Upper lobe of right lung (tissue), 1 donor: ENCODE measurements at places on chromosomes 5 and 9. TPM values are rescaled to one million over a fixed set of nuclear protein-coding genes. Genes with fewer than 3 reads are reported as not detected.

SPATA6L gene
- total RNA-seq = 12.6 TPM

RAD23B gene
- 98.0 TPM for total RNA-seq

GPRIN1 gene
- total RNA-seq = 1.4 TPM

CCL19 gene
- total RNA-seq = 1.1 TPM

ITK gene
- 8.1 TPM for total RNA-seq

CDH9 gene
- total RNA-seq = not detected

ACTBL2 gene
- not detected for total RNA-seq

DNA sequence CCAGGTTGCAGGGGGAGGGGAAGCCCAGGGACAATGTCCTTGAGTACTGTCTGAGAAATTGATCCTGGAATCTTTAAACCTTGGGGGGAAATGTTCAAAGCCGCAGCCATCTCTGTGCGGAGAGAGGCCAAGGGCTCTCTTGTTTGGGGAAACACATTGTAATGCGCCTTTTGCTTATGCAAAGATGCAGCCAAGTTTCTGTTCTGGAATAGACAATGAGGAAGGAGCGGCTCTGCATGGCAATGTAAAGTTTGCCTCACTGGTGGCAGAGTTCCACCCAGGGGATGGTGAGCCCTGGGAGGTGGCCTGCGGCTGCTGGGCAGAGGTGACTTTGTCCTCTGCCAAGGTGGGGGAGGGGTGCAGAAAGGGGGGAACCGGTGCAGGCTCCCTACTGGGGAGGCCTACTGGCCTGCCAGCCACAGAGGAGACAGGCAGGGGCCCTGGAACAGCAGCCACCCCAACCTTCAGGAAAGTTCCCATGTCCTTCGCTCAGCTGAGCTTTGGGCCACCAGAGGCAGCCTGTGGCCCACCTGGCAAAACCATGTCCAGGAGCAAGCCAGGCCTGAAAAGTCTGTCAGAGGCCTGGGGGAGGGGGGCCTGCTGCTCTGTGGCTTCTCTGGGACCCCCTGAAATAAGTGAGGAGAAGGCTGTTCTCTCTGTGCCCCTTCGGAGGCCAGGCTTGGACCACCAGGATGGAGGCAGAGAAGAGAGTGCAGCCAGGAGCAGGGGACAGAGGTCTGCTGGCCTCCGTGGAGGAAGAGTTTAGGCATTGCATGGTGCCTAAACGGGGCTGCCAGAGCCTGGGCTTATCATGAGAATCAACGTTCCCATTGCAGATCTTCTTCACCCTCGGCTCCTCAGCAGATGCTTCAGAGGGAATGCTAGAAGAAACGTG lies 127.8 kb downstream of the ZNF354C start:
- H3K4me1 ChIP-seq = no peaks in the 10 kb centered on the region
- H3K36me3 ChIP-seq = no peaks in the 10 kb centered on the region
- no peaks in the 10 kb centered on the region for H3K27me3 ChIP-seq
- no peak overlapping the region for H3K4me3 ChIP-seq

- no peaks in the 10 kb centered on the region for H3K27me3 ChIP-seq
- H3K4me1 ChIP-seq = peaks cover 58% of the 10 kb centered on the region
- H3K4me3 ChIP-seq = no peak overlapping the region
- peak; percentile 71 for DNase-seq
- no peaks in the 10 kb centered on the region for H3K36me3 ChIP-seq
- peak overlapping the region; percentile 67 for H3K27ac ChIP-seq
Measured at GRCh38 chr9:124216474-124217176, 41.1 kb upstream of the NEK6 start.

- DNase-seq = no peak
- H3K4me3 ChIP-seq = no peak overlapping the region
- no peaks in the 10 kb centered on the region for H3K4me1 ChIP-seq
- H3K36me3 ChIP-seq = no peaks in the 10 kb centered on the region
- no peak overlapping the region for H3K27ac ChIP-seq
- no peaks in the 10 kb centered on the region for H3K27me3 ChIP-seq
Measured at GRCh38 chr5:106262395-106262794, 1408.3 kb downstream of the EFNA5 start.

GRCh38 chr5:14406554-14406849 lies 175.1 kb upstream of the OTULINL start:
- DNase-seq = no peak
- H3K4me3 ChIP-seq = no peak overlapping the region
- no peaks in the 10 kb centered on the region for H3K4me1 ChIP-seq
- H3K27me3 ChIP-seq = no peaks in the 10 kb centered on the region
- no peak overlapping the region for H3K27ac ChIP-seq
- peaks cover 69% of the 10 kb centered on the region for H3K36me3 ChIP-seq

GRCh38 chr5:112308608-112309007 lies 110.5 kb downstream of the EPB41L4A start:
- no peak for DNase-seq
- no peaks in the 10 kb centered on the region for H3K36me3 ChIP-seq

- H3K36me3 ChIP-seq = peaks cover 86% of the 10 kb centered on the region
- no peak overlapping the region for H3K27ac ChIP-seq
- no peak overlapping the region for H3K4me3 ChIP-seq
- no peaks in the 10 kb centered on the region for H3K27me3 ChIP-seq
Measured at GRCh38 chr5:154795235-154795596, 40.0 kb downstream of the LARP1 start.

DNA sequence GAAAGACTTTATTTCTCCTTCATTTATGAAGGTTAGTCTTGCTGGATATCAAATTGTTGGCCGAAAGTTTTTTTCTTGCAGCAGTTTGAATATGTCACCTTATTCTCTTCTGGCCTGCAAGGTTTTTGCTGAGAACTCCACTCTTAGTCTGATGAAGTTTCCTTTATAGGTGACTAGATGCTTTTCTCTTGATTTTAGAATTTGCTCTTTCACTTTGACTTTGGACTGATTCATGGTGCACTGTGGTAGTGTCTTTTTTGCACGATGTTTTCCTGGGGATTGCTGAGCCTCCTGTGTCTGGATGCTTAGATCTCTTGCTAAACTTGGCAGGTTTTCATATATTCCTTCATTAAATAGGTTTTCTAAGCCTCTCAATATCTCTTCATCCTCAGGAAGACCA lies 12.4 kb downstream of the AHRR start:
- no peaks in the 10 kb centered on the region for H3K27me3 ChIP-seq
- H3K27ac ChIP-seq = no peak overlapping the region
- H3K4me3 ChIP-seq = no peak overlapping the region
- H3K36me3 ChIP-seq = no peaks in the 10 kb centered on the region
- no peak for DNase-seq
- H3K4me1 ChIP-seq = no peaks in the 10 kb centered on the region

- peak; percentile 71 for DNase-seq
- peaks cover 32% of the 10 kb centered on the region for H3K4me1 ChIP-seq
- H3K4me3 ChIP-seq = no peak overlapping the region
- H3K27ac ChIP-seq = no peak overlapping the region
Measured at GRCh38 chr9:33852216-33852826, 35.4 kb downstream of the UBE2R2 start.

GRCh38 chr5:37090123-37090726 lies 159.0 kb downstream of the CPLANE1 start:
- no peaks in the 10 kb centered on the region for H3K27me3 ChIP-seq
- H3K4me3 ChIP-seq = no peak overlapping the region
- H3K36me3 ChIP-seq = peaks cover 1% of the 10 kb centered on the region
- no peak for DNase-seq
- H3K4me1 ChIP-seq = no peaks in the 10 kb centered on the region
- no peak overlapping the region for H3K27ac ChIP-seq

- H3K4me1 ChIP-seq = peaks cover 21% of the 10 kb centered on the region
- no peak overlapping the region for H3K27ac ChIP-seq
- peak overlapping the region; percentile 72 for H3K4me3 ChIP-seq
Measured at GRCh38 chr9:4738866-4739586, 2.0 kb downstream of the AK3 start.

DNA sequence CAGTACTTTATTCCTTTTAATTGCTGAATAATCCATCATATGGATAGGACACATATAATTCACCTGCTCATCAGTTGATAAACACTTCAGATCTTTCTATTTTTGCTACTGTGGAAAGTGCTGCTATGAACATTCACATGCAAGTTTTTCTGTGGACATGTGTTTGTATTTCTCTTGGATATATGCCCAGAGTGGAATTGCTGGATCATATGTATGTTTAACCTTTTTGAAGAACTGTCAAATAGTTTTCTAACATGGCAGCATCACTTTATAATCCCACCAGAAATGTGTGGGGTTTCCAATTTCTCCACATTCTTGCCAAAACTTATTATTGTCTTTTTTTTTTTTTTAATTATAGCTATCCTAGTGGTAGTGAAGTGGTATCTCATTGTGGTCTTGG lies 15.1 kb downstream of the CARTPT start:
- no peak for DNase-seq
- H3K4me1 ChIP-seq = no peaks in the 10 kb centered on the region
- no peak overlapping the region for H3K27ac ChIP-seq
- no peak overlapping the region for H3K4me3 ChIP-seq
- no peaks in the 10 kb centered on the region for H3K27me3 ChIP-seq

- H3K27me3 ChIP-seq = no peaks in the 10 kb centered on the region
- H3K36me3 ChIP-seq = no peaks in the 10 kb centered on the region
- no peak overlapping the region for H3K27ac ChIP-seq
- no peak for DNase-seq
- no peak overlapping the region for H3K4me3 ChIP-seq
Measured at GRCh38 chr5:21918451-21918850, 934.7 kb downstream of the CDH12 start.

DNA sequence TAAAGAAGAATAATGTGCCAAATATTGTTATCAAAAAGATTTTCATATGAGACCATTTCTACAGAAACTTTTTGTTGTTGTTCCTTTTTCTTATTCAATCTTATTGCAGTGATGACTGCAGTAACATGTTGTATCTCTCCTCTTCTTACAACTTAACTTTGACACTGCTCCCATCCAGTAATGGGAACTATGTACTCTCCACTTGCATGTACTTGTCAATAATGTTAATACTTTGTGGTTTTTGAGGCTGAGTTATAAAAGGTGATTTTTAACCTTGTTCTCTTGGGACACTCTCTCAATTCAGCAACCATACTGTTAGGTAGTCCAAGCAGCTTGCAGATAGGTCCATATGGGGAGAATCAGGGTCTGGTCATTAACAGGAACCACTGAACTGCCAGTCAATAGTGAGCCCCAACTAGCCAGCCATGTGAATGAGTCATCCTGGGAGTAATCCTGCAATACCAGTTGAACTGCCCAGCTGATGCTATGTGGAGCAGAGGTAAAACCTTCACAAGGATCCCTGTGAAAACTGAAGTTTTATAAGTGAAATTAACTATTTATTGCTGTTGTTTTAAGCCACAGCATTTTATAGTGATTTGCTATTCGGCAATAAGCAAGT lies 199.6 kb upstream of the DAB2 start:
- DNase-seq = no peak
- H3K4me3 ChIP-seq = no peak overlapping the region
- H3K4me1 ChIP-seq = no peaks in the 10 kb centered on the region
- H3K36me3 ChIP-seq = no peaks in the 10 kb centered on the region
- H3K27ac ChIP-seq = no peak overlapping the region

DNA sequence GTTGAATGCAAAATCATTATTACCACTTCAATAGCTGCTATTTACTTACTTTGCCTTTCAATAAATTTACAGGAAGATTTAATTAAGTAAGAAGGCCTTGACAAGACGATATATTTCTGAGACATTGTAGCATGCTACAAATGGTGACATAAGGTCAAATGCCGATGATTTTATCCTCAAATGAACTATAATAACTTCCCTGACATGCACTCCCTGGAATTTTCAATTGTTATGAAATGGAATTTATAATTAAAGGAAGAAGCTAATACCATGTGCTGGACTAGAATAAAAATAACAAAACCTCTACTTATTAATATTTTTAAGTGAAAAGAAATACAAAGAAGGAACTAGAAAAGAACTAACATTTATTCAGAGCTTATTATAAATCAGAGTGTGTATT lies 30.2 kb upstream of the ITGA1 start:
- H3K27me3 ChIP-seq = no peaks in the 10 kb centered on the region
- DNase-seq = no peak
- no peak overlapping the region for H3K4me3 ChIP-seq
- peaks cover 6% of the 10 kb centered on the region for H3K4me1 ChIP-seq

DNA sequence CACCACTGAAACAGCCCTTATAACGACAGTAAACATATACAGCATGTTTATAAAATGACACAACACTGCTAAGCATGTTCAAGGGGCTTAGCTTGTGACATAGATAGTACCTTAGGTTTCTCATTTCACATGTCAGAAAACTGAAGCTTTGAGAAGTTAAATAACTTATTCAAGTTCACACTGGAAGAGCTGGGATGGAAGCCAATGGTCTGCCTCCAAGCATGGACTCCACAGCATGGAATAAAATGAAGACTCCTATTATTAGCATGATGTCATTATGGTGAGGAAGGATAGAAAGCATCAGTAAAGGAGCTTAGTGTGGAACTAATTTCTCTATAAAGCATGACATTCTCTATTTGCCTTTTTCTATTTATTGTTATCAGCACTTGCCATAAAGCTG lies 316.7 kb downstream of the PLK2 start:
- no peak overlapping the region for H3K27ac ChIP-seq
- no peaks in the 10 kb centered on the region for H3K36me3 ChIP-seq
- no peaks in the 10 kb centered on the region for H3K27me3 ChIP-seq
- no peak for DNase-seq

DNA sequence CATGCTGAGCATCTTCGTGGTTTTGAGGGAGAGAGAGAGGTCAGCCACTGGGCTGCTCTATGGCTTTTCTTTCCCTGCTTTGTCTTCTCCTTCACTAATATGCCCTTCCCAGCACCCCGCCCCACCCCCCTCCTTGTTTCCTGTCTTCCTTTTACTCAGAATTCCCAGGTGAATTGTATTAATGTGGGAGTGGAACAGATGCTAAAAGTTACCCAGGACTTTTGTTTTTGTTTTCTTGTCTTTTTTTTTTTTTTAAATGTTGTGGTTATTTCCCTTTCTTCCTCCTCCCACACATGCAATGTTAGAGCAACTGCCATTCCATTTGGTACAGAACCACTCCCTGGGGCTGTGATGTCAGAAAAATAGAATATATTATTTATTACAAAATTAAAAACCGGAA lies 442.7 kb upstream of the CD180 start:
- no peaks in the 10 kb centered on the region for H3K4me1 ChIP-seq
- DNase-seq = no peak
- H3K4me3 ChIP-seq = no peak overlapping the region
- H3K27me3 ChIP-seq = no peaks in the 10 kb centered on the region

GRCh38 chr5:93054424-93055163 lies 526.4 kb downstream of the NR2F1-AS1 start:
- H3K4me1 ChIP-seq = no peaks in the 10 kb centered on the region
- no peaks in the 10 kb centered on the region for H3K27me3 ChIP-seq
- no peak overlapping the region for H3K27ac ChIP-seq
- no peak overlapping the region for H3K4me3 ChIP-seq
- no peak for DNase-seq
- no peaks in the 10 kb centered on the region for H3K36me3 ChIP-seq

DNA sequence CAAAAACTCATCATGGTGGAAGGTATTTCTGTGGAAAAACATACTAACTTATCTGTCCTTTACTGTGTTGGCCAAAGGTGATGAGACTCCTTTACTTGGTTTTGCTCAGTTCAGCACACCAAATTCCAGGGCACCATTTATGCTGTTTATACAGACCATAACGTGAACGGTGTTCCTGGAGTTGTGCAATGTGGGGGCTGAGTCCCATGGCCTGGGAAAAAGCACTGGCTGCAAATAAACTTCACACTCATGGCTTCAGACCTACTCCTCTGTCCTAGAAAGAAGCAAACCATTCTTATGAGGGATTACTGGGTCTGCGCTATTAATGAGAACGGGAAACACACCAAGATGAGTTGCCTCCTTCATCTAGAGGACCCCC lies 10.4 kb downstream of the FREM1 start:
- DNase-seq = no peak
- no peak overlapping the region for H3K4me3 ChIP-seq
- H3K36me3 ChIP-seq = no peaks in the 10 kb centered on the region

- no peak for DNase-seq
- no peak overlapping the region for H3K4me3 ChIP-seq
- peaks cover 87% of the 10 kb centered on the region for H3K27me3 ChIP-seq
- H3K4me1 ChIP-seq = peaks cover 5% of the 10 kb centered on the region
Measured at GRCh38 chr9:132578367-132578932, 4.0 kb upstream of the BARHL1 start.
